Colonic mucosa (tissue), 4 donors: ENCODE measurements at places on chromosomes 2 and 18. TPM values are rescaled to one million over a fixed set of nuclear protein-coding genes. Genes with fewer than 3 reads are reported as not detected.

Gene PLGLB1
- 4.2 TPM for total RNA-seq

Gene FEV
- 2.9 TPM for total RNA-seq

GRCh38 chr2:100228415-100228814 lies 86.0 kb upstream of the AFF3 start:
- no peak for DNase-seq
- H3K27ac ChIP-seq: no peak overlapping the region
- H3K4me3 ChIP-seq: no peak overlapping the region
- H3K4me1 ChIP-seq: no peaks in the 10 kb centered on the region
- H3K27me3 ChIP-seq: no peaks in the 10 kb centered on the region

DNA sequence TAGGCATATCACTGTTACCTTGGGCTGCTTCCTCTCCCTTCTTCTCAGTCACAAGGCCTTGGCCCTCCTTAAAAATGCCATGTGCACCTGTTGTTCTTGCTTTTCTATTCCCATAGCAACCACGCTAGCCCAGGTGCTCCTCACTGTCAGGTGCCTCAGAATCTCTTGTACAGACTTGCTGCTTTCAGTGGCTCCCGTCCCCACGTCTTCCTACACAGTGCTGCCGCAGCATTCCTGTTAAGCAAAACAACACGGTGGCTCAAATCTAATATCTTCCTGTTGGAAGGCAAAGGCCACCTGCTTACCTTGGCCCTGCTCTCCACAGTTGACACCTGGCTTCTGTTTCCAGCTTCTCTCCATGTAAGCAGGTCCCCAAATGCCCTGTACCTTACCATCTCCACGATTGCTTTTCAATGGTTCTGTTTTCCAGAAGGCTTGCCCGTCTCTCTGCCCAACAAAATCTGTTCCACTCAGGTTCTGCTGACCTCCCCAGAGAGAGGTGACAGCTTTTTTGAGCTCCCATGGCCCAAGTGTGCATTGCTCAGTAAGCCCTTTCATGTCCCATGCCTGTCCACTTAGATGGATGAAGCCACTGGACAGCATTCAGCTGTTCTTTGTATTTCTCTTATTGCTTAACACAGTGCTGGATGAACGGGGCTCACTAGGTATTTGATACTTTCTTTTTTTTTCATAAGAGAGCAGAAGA lies 240.4 kb downstream of the PRKCE start:
- no peaks in the 10 kb centered on the region for H3K36me3 ChIP-seq
- no peaks in the 10 kb centered on the region for H3K4me1 ChIP-seq
- no peaks in the 10 kb centered on the region for H3K27me3 ChIP-seq
- no peak for DNase-seq
- no peak overlapping the region for H3K4me3 ChIP-seq

DNA sequence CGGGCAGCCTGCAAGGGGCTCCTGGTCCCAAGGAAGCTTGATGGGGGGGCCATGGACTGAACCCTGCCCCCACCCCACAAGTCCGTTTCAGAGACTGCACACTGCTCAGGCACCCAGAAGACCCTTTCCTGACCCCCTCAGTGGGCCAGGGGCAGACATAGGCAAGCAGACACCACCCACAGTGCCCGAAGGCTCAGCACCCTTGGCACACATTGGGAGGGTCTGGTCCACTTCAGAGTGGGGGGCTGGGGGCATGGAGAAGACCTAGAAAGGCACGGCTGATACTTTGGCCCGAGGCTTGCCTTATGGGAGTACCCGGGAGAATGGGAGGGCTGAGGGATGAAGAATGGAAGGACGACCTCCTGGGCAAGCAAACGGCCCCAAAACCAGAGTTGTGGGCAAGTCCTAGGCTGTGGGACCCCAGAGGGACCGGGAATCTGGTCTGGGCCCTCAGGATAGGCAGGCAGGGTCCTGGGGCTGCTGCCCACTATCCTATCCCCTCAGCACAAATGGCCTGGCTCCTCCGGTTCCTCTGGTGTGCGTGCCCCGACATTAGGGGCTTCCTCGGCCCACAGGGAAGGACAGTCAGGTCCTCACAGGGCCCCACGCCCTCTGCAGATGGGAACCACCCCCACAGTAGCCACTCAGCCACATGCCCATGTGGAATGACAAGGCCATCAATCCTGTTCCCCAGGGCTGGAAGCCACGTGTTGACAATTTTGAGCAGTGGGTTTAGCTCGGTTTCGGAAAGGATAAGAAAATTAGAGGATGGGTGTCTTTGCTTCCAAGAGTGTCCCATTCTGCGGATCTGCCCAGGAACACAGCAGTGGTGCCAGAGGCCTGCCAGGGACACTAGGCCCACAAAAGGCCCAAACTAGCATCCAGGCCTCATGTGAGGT lies 15.0 kb upstream of the GPC1 start:
- H3K27ac ChIP-seq: no peak overlapping the region
- H3K4me1 ChIP-seq: no peaks in the 10 kb centered on the region
- no peak overlapping the region for H3K4me3 ChIP-seq
- no peak for DNase-seq

Gene DYSF
- 2.4 TPM for total RNA-seq

GRCh38 chr18:7608781-7609201 lies 41.7 kb downstream of the PTPRM start:
- H3K4me3 ChIP-seq: no peak overlapping the region
- no peak overlapping the region for H3K27ac ChIP-seq
- no peaks in the 10 kb centered on the region for H3K36me3 ChIP-seq
- no peaks in the 10 kb centered on the region for H3K27me3 ChIP-seq
- H3K4me1 ChIP-seq: no peaks in the 10 kb centered on the region

- DNase-seq: no peak
- no peak overlapping the region for H3K4me3 ChIP-seq
- no peaks in the 10 kb centered on the region for H3K27me3 ChIP-seq
- H3K27ac ChIP-seq: no peak overlapping the region
- no peaks in the 10 kb centered on the region for H3K4me1 ChIP-seq
These were observed 81.9 kb upstream of the SERPINE2 start for GRCh38 chr2:224120986-224121385.

GRCh38 chr2:234555161-234555560 lies 58.3 kb upstream of the ARL4C start:
- no peak overlapping the region for H3K4me3 ChIP-seq
- H3K4me1 ChIP-seq: no peaks in the 10 kb centered on the region
- H3K36me3 ChIP-seq: no peaks in the 10 kb centered on the region

- no peaks in the 10 kb centered on the region for H3K27me3 ChIP-seq
- no peaks in the 10 kb centered on the region for H3K4me1 ChIP-seq
- H3K4me3 ChIP-seq: no peak overlapping the region
- H3K36me3 ChIP-seq: no peaks in the 10 kb centered on the region
- peak; percentile 56 for DNase-seq
- peak overlapping the region; percentile 20 for H3K27ac ChIP-seq
These were observed 97.4 kb upstream of the GALNT5 start for GRCh38 chr2:157160111-157160510.

Gene DSG4
- total RNA-seq: 0.16 TPM

Gene CXCR4
- total RNA-seq: 3.6 TPM

Gene POTEJ
- total RNA-seq: not detected

GRCh38 chr2:24404491-24404921 lies 44.2 kb upstream of the ITSN2 start:
- no peaks in the 10 kb centered on the region for H3K36me3 ChIP-seq
- H3K4me1 ChIP-seq: no peaks in the 10 kb centered on the region
- H3K27me3 ChIP-seq: no peaks in the 10 kb centered on the region
- no peak for DNase-seq
- H3K4me3 ChIP-seq: no peak overlapping the region

Gene DNER
- 0.27 TPM for total RNA-seq

DNA sequence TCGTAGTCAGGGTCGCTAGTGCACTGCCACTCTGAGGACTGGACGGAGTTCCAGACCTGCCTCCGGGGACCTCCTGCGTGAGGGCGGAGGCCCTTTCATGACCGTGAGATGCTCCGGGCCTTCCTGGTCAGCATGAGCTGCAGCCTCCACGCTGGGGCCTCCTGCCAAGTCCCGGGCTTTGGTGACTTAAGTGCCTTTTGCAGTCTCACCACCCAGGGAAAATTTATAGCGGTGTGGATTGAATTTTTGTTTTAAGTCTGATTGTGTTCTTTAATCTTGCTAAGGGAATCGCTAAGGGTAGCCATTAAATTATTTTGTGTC lies 33.6 kb downstream of the CHRNA1 start:
- peaks cover 15% of the 10 kb centered on the region for H3K27me3 ChIP-seq
- H3K36me3 ChIP-seq: no peaks in the 10 kb centered on the region
- H3K4me1 ChIP-seq: no peaks in the 10 kb centered on the region
- no peak for DNase-seq

DNA sequence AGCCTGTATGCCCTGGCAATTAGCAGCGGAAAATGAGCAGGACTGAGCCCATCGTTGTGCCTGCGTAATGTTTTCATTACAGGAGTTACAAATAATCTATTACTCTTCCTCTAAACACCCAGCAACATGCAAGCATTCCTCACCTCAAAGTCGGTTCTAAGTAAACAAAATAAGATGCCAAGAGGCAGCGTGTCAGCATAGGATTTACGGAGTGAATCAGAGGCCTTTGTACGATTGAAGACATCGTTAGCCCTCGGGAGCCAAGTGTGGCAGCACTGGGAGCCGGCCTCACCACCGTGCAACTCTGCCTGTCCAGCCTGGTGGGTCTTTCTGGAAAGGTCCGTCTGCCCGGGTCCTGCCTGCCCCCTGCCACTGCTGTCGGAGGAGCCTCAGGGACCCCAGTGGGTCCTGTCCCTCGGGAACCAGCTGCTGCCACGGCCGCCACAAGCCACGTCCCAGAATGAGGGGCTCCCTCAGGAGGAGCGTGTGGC lies 80.1 kb upstream of the CTDP1 start:
- H3K27me3 ChIP-seq: no peaks in the 10 kb centered on the region
- no peak overlapping the region for H3K27ac ChIP-seq
- H3K36me3 ChIP-seq: no peaks in the 10 kb centered on the region
- DNase-seq: no peak
- no peaks in the 10 kb centered on the region for H3K4me1 ChIP-seq
- H3K4me3 ChIP-seq: no peak overlapping the region

GRCh38 chr2:182586426-182586825 lies 129.6 kb upstream of the DNAJC10 start:
- no peak overlapping the region for H3K27ac ChIP-seq
- no peaks in the 10 kb centered on the region for H3K36me3 ChIP-seq
- H3K4me1 ChIP-seq: no peaks in the 10 kb centered on the region
- H3K4me3 ChIP-seq: no peak overlapping the region

Gene HOXD13
- total RNA-seq: 0.77 TPM

- DNase-seq: no peak
- no peaks in the 10 kb centered on the region for H3K27me3 ChIP-seq
- H3K36me3 ChIP-seq: no peaks in the 10 kb centered on the region
- peak overlapping the region; percentile 57 for H3K27ac ChIP-seq
- H3K4me3 ChIP-seq: peak overlapping the region; percentile 24
These were observed 2.1 kb downstream of the COL6A3 start for GRCh38 chr2:237411683-237412423.
